ENCODE measurements at places on chromosomes 5 and 9.

DNA sequence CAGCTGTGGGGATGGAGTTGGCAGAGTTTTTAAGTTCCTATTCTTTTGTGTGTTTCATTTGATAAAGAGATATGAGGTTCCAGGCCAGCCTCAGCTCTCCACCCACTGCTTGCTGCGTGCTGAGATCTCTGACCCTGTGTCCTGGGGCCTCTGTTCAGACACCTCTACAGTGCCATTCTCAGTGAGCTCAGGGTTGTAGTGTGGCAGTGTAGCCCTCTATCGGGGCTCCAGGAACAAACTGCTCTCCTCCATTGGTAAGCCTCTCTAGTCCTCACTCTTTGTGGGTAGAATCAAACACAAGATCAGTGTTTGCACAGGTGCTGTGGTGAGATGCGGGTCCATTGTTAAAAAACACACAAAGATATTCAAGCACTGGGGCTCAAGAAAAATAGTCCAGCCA, 386.6 kb upstream of the RPS23 start:
- no peak for DNase-seq

GRCh38 chr5:85576666-85577065, 1041.1 kb upstream of the COX7C start:
- no peak for DNase-seq

- DNase-seq: peak; percentile 61
Measured at GRCh38 chr9:121992571-121993212, 100.4 kb downstream of the TTLL11 start.

- DNase-seq: no peak
Measured at GRCh38 chr9:109908459-109909390, 128.7 kb downstream of the PALM2AKAP2 start.

GRCh38 chr5:124034083-124034700, 522.2 kb downstream of the CSNK1G3 start:
- DNase-seq: no peak

DNA sequence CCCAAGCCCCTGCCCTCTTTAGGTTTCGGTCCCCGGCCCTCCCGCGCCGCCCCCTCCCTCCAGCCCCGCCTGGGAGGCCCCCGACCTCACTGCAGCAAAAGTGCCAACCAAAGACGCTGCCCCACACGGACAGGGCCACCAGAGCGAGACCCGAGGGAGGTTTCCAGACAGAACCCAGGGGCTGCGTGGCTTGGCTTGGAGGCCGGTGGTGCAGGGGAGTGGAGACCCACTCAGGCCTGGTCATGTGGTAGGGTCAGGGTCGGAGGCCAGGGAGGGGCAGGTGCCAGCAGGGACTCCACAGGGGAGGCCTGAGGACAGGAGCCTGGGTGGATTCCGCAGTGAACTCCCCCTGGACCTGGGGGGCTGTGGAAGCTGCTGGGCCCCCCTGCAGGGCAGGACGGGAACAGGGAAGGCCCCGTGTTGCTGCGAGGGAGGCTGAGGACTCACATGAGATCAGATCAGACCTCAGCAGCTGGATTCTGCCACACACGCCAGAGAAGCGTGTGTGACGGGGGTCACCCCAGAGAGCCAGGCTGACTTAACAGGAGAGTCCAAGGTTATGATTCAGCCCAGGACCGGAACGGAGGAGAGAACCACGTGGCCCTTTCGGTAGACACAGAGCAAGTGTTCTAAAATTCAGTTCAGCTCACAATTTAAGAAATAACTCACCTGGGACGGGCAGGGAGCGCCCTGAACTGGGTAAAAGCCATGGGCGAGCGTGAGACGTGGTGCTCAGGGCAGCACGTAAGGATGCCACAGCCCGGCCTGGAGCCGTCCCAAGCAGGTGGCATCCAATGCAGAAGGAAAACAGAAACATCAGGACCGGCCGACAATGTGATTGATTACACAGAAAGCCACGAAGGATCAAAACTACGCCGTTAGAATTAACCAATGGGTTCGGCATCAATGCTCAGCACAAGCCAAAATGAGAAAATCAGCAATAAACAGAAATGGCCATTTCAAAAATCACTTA, 38.9 kb downstream of the EXD3 start:
- DNase-seq: no peak

- DNase-seq: no peak
Measured at GRCh38 chr5:112025757-112026156, 268.8 kb upstream of the NREP start.
